Stimulated activated CD4-positive, alpha-beta T cell treated with anti-CD3 and anti-CD28 coated beads, Interleukin-12 subunit alpha, Interleukin-12 subunit beta, amount 100 ng/mL, for 48 hours (primary cell): ENCODE measurements at places on chromosomes 6 and 20.

- no peak for DNase-seq
Observed at GRCh38 chr6:70225055-70225454, 77.8 kb downstream of the COL9A1 start.

DNA sequence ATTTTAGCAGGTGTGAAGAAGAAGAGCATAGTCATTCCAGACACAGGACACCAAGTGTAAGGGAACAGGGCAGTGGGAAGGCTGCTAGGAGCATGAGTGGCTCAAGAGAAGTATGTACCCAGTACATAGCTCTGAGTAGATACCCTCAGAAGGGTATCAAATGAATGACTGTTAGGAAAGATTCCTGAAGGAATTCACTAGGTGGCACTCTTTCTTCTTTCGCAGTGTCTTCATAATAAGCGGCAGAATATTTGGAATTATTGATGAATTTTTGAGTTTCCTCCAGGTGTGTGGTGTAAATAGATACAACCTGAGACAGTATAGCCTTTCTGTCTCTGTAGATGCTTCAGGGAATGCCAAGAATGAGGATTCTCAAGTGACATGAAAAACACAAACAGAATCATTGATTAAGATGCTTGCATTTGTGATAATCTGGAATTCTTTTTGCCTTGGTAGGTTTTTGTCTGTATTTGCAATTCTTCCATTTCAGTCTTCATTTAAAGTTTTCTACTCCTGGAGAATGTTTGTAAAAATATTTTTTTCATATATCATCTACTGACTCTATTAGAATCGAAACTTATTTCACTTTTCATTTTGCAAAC is 264.3 kb upstream of the RIMS1 start:
- no peak for DNase-seq

DNA sequence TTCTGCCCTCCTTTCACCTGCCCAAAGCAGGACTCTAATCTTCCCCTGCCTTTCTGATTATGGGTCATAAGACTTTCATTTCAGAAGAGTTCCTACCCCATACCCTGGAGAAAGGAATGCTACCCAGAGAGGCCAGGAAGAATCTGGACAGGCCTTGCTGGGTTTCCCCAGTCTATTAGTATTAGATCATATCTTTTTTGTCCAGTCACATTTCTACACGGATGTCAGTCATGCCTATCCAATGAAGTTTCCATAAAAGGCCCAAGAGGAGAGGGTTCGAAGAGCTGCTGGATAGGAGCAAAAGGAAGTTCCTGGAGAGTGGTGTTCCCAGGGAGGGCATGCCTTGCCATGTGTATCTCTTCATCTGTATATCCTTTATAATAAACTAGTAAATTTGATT is 3.2 kb downstream of the POLH start:
- DNase-seq = no peak

DNA sequence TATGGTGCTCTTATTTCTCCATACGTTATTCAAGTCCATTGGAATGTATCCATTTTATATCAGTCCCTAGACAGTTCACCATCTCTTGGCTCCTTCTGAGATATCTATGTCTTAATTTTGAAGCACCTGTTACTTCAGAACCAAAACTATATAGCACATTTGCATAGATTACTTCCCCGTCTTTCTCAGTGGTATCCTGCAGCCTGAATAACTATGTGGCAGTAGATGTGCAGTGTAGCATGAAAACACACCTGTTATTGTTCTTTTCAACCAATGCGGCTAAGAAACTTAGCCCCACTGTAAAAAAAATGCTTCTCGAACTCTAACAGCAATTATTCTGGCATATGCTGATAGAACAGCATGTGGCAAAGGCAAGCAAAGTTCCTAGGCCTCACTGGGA is 1184.4 kb upstream of the ADGRB3 start:
- DNase-seq = no peak

DNA sequence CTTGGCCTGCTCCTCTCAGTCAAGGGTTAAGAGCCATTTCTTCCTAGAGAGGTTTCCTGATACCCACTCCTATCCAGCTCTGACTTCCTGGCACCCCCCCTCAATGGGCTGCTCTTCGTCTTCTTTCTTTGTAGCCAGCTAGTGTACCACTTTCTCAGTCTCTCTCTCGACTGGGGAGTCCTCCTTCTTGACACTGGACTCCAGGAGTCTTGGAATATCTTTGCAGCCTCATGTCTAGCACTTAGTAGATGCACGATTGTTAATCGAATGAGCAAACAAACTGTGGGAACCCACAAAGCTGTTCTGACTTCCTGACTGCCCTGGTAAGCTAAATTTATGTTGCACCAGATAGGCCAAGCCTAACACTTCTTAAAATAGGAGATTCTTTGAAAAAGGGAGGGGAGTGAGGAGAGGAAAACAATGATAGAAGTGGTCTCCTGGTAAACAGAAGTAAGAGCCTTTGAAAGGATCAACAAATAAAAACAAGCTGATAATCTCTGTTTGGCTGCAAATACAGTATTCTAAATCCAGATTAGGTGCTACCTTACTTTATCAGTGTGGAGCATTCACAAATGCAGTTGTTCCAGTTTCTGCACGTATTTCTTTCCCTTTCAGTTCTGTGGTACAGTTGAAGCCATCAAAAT is 160.1 kb upstream of the CITED2 start:
- DNase-seq = no peak

- no peak for DNase-seq
Observed at GRCh38 chr6:72530152-72530551, 91.7 kb upstream of the KCNQ5 start.

GRCh38 chr6:151131324-151132007 is 108.3 kb upstream of the AKAP12 start:
- no peak for DNase-seq

- no peak for DNase-seq
Observed at GRCh38 chr6:87902383-87902782, 145.3 kb upstream of the SPACA1 start.

DNA sequence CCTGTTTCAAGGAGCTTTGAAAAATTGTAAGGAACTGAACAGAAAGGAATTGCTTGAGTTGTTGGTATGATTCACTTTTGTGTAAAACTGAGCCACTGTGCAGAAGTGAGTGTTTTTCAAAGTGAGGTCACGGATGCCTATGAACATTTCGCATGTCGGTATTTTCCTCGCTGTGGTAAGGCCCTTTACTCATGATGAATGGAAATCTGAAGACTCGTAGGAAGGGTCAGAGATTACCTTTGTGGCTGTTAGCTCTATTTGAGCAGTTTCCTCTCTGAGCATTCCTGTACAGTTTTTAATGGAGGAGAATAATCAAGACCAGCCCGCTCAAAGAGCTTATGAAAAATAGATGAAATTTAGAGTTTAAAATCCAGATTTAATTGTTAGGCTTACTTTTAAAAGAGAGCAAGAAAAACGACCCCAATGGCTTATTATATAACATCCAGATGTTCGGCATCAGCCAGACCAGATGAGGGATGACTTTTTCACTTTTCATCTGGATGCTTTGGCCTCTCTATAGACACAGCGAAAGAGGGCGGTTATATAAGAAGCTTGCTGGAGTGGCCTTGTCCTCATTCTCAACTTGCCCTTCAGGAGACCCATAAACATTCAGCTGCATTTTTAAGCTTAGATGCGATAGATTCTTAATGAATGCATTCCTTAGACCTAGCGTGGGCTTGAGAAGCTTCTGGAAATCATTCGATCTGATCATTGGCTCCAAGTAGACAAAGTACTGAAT is 99.5 kb downstream of the CD83 start:
- DNase-seq = no peak

- no peak for DNase-seq
Observed at GRCh38 chr20:6295127-6295866, 172.5 kb upstream of the FERMT1 start.

- DNase-seq = no peak
Observed at GRCh38 chr6:149888659-149889058, 9.3 kb downstream of the RAET1E start.

GRCh38 chr20:63517376-63518309 is 2.9 kb upstream of the PPDPF start:
- DNase-seq = no peak

DNA sequence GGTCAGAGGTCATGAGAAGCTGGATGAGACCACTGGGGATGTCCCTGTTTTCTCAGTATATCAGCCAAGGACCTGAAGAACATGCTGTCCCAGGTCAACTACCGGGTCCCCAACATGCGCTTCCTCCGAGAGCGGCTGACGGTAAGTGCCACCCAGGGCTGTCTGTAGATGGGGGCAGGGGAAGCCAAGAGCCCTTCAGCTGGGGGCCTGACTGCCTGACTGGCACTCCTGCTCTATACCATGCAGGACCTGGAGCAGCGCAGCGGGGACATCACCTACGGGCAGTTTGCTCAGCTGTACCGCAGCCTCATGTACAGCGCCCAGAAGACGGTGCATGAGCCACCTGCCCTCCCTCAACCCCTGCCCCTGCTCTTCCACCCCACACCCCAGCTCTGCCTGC is 25.1 kb downstream of the PLCG1 start:
- DNase-seq = no peak

GRCh38 chr20:36745234-36745926 is 510 bp downstream of the NDRG3 start:
- no peak for DNase-seq

DNA sequence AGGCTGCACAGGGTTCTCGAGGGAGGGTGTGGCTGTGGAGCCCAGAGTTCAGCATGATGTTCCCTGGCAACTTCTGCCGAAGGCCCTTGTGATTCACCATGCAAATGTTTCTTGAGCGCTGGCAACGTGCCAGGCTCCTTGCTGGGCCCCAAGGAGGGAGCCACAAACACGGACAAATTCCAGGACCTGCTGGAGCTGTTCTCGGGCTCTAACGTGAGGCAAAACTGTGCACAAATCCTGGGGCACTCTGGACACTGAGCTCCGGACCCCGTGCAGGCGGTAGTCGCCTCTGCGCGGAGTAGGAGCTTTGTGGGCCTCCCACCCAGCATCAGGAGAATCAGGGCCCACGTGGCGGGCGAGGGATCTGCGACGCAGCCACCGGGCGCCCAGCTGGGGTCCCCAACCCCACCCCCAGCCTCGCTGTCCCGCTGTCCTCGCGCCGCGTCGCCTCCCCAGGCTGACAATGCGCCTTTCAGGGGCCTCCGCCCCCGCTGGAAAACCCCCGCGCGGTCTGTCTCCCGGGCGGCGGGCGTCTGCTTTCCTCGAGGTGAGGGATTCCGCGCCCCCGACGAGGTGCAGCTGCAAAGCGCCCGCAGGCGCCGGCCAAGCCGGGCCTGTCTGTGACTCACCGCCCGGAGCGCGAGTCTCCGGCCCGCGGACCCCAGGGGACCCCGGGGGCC is 31.7 kb upstream of the SCUBE3 start:
- no peak for DNase-seq

- DNase-seq = no peak
Observed at GRCh38 chr6:150534553-150534952, 65.1 kb upstream of the PLEKHG1 start.

GRCh38 chr6:85942844-85943243 is 300.2 kb upstream of the SYNCRIP start:
- DNase-seq = no peak

GRCh38 chr20:41870869-41871462 is 252.8 kb upstream of the CHD6 start:
- no peak for DNase-seq

DNA sequence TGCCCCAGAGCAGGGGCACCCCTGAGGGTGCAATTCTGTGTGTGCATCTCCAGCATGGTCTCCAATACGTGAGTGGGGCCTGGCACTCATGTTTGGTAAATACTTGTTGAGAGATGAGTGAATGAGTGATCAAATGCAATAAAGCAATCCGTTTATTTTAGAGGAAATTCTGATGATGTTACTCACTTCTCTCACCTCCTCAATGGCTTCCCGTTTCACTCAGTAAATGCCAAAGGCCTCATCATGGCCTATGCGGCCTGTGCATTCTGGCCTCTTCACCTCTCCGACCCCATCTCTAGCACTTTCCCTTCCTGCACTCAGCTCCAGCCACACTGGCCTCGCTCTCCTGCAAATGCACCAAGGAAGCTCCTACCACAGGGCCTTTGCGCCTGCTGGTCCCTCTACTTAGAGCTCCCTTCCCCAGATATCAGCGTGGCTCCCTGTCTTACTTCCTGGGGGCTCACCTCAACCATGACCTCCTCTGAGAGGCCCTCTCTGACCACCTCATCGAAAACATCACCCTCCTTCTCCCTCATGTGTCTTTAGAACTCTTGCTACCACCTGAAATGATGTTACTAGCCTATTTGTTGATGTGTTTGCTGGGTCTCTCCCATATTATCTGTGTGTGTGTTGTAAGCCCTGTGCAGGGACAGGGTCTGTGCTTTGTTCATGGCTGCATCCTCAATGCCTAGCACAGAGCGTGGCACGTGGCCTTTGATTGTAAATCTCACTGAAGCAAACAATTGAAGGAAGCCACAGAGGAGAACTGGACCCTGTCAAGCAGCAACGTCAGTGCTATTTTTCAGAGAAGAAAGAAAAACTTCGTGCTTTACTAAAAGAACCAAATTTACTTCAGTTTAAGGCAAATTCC is 42.6 kb downstream of the RAB44 start:
- DNase-seq = no peak

- DNase-seq = no peak
Observed at GRCh38 chr20:10131732-10132345, 86.8 kb upstream of the SNAP25 start.

DNA sequence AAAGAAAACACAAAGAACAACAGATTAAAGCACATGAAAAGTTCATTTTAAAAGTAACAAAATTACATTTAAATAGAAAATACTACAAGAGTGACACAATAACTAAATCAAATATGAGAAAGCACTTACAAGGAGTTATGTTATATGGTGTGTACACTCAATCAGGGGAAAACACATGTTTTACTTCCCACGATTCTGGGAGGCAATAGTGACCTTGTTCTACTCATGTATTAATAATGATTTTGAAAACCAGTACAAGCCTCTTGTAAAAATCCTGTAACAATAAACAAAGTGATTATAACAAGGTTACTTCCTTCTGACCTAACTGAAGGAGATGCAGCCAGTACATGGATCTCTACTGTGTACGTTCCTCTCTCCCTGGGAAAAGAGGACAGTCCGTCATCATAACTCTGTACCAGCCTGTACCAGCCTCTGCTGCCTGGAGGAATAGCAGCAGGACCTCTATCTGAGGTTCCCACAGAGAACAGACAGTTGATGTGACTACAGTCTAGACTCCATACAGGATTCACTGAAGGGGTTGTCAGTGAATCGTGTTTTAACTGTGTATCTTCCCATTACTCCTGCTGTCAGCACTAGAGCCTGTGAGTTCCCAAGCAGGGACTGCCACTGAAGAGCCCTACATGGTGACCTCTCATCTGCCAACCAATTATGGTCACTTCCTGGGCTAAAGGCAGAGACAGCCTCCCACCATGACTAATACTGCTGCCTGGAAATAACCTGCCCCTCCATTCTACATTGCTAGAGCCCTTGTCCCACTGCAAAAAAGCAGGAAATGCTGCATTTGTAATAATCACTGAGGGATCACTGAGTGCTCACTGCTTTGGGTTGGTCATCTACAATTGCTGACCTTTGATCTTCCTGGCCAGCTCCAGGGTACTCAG is 149.7 kb downstream of the KIF16B start:
- DNase-seq = no peak

- DNase-seq = no peak
Observed at GRCh38 chr6:42051268-42051653, 937 bp downstream of the TAF8 start.

DNA sequence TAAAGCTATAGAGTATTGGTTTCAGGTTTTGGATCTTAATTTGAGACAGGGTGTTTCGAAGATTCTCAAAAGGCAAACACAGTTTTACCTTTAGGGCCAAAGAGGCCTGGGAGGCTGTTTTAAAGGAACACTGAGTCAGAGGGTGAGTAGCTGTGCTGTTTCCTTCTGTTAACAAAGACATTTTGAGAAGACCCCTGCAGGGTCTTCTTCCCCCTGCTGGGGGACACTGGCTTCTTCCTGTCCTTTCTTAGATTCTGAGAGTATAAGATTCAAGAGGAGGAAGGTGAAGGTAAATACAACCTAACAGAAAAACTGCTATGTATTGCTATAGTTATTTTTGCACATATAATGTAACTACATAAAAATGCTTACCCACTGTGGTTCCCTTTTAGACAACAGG is 19.0 kb downstream of the HS3ST5 start:
- DNase-seq = no peak
